ENCODE measurements at places on chromosomes 7 and 10.
A peak's percentile ranks its signal among the peaks of the same experiment; 100 is the strongest.

- no peak for DNase-seq
These were observed 57.6 kb downstream of the LRRTM3 start for GRCh38 chr10:66983475-66983818.

- peak; percentile 0 for DNase-seq
These were observed 98.9 kb downstream of the NEURL1 start for GRCh38 chr10:103592186-103593021.

GRCh38 chr10:120941501-120941900 lies 90.3 kb downstream of the WDR11 start:
- DNase-seq = no peak

DNA sequence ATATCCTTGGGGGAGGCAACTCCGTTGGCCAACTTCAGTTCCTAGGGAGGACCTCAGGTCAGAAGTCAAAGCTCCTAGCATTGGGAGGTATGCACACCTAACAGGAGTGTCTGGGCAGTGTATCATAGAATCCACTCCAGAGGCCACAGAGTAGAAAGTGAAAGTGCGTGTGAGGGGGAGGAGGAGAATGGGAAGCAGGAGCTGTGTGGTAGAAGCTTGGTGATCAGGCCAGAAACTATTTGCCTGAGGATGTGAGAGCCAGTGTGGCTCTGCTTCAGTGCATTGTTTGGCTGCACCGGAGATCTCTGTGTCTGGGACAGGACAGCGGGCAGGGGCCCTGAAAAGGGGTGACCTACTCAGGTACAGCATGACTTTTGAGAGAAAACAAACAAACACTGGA lies 557.4 kb upstream of the VSTM2A start:
- DNase-seq = no peak

- DNase-seq = peak; percentile 81
These were observed 35.4 kb downstream of the TRIL start for GRCh38 chr7:28922624-28923331.

DNA sequence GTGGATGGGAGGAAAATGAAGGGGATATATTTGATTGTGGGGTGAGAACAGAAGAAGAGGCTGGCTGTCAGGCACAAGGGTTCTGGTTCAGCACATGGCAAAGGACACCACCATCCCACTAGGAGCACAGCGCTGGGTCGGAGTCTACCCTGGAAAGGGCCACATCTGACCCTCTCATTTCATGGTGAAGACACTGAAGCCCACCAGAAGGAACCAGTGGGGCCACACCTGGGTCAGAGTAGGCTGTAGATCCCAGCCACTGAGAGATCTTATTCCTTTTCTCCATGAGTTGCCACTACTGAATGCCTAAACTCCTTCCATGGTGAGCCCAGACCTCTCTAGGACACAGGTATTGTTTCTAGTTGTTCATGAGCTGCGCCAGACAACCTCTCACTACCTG lies 25.8 kb downstream of the SFTPD start:
- no peak for DNase-seq

DNA sequence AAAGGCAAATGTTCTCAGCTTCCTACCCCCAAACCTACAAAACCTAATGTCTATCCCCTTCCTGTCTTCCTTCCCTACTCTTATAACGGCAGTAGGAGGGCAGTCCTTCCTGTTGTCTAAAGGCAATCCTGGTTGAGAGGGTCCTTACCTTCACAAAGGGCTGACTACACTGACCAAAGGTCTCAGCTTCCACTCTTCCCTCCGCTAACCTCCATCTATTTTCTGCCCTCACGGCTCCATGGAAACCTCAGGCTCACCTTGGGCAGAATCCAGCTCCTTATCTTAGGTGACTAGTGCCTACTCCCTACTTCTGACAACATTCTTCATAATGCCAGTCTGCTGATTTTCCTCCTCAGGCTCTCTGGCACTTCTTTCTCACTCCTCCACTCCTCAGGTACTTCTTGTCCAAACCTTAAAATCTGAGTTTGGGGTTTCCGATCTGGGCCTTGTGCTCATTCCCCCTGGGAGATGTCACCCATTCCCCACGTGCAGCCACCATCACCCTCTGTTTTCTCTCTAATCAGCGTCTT lies 542 bp downstream of the FBXL13 start:
- no peak for DNase-seq

DNA sequence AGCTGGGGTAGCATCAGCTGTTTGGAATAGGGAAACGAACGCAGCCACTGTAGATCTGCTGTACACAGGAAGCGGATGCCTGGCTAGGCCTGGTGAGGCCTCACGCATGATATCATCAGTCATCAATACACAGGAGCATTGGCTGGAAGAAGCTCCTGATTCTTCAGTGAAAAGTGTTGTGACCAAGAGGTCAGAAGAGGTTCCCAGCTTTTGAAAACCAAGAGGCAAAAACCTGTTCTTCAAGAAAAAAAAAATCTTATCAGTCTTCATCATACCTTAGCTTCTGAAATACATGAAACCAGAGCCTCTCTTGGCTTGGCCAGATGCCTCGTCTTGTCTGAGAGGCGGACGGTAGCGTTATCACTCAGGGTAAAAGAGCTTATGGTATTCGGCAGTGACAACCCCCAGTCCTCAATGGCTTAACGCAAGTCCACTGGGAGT lies 139.3 kb upstream of the TCF7L2 start:
- DNase-seq = no peak

- DNase-seq = no peak
These were observed 14.2 kb downstream of the RAB11FIP2 start for GRCh38 chr10:118032564-118032963.

GRCh38 chr7:3778345-3778744 lies 477.3 kb downstream of the SDK1 start:
- no peak for DNase-seq

DNA sequence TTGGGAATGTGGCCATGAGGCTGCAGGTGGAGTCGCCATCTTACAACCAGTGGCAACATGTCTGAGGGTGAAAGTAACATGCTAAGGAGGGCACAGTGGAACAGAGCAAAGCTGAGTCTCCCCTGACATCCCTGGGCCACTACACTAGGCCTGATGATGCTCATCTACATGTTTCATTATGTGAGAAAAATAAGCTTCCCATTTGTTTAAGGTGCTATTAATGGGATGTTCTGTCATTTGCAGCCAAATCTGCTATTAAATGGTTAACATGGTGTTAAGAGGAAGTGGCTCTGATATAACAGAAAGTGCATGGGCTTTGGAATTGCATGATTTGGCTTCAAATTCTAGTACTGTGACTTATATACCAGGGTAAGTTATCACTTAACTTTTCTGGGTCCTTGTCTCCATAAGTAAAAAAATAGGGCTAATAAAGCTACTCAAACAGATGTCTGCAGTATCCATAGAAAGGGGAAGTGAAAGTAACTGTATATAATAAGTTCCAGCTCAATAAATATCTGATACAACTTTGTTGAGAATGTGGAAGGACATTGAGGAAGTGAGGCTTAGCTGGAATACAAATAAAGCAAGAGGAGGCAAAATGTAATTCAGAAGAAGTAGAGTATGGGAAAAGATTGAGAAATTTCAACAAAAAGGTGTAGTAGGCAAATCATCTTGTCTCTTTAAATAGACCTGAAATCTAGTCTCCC lies 158.9 kb downstream of the RTKN2 start:
- no peak for DNase-seq

DNA sequence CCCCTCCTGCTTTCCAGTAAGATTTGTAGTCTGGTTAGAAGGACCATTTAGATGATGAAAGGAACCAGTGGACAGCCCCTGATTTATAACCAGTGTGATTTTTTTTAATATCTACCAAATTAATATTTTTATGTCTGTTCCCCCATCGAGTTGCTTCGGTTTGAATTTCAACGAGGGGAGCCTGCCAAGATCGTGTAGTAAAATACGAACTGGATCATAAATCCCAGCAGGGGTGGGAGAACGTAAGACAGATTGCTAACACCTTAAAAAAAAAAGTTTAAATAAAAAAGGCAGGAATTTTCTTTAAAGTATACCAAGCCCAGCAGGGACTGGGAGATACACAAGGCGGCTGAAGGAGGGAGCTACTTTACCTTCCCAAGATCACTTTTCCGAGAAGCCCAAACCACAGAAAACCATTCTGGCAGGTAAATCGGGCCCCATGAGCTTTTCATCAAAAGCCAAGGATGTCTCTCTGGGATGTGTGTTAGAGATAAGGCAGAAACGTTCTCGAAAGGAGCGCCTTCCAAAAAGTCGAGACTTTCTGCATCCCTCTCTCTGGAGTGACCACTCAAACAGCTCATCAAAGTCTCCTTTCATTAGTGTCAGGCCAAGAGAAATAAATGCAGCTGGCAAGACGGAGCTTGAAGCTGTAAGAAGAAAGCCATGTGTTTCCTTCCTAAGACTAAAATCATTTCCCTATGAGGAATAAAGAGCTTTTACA lies 270.5 kb upstream of the NFE2L3 start:
- DNase-seq = no peak

DNA sequence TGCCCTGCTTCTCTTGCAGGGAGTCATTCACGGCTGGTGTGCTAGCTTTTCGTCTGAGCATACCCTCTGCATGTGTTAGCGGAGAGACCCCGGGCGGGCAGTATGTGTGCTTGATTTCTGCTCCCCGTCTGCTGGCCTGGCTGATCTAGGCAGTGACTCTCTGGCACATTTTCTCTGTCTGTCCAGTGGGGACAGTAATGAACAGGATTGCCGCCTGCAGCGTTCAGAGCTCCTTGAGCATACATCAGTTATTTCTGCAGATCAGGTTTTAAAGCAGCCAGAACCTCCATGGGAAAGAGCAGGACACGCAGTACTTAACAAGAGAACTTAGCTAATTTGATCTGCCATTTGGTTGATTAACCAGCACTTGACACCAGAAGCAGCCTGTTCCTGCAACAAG lies 242.5 kb downstream of the CELF2 start:
- no peak for DNase-seq

GRCh38 chr7:139650429-139651100 lies 127.1 kb downstream of the CLEC2L start:
- no peak for DNase-seq

DNA sequence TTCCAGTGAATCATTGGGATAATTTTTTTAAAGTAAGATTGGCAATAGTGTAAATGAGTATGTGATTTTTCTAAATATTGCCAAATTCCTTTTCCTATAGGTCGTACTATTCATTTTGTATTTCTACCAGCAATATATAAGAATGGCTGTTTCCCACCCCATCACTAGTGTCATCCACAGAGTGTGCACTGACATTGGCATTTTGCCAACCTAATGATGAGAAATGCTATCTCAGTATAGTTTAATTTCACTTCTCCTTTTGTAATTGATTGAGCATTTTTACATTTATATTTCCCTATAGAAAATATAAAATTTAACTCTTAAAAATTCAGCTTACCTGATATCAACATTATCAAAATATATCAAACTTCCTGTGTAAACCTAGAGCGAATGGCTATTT lies 17.6 kb upstream of the TMEM26 start:
- no peak for DNase-seq

DNA sequence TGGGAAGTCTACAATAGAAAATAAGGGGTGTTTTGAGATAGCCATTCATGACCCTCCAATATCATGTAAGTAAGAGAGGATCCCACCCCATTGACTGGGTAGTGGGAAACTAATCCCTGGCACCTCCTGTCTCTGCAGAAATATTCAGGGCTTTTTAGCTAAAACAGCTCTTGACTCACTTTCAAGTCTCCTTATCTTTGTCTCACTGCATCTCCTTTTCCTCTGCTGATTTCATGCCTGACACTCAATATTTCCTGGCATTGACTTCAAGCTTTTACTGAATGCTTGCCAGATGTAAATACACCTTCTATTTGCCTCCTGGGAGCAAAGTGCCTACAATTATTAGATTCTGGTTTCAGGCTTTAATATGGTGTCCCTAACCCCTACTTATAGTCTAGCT lies 57.1 kb downstream of the CHRM2 start:
- peak; percentile 36 for DNase-seq

- DNase-seq = peak; percentile 57
These were observed at the start of gene DNMBP for GRCh38 chr10:100009793-100010676. Gene DNMBP (minus strand): TSS chr10:100009947. CDS start chr10:99972124, 37,823 bp downstream.

DNA sequence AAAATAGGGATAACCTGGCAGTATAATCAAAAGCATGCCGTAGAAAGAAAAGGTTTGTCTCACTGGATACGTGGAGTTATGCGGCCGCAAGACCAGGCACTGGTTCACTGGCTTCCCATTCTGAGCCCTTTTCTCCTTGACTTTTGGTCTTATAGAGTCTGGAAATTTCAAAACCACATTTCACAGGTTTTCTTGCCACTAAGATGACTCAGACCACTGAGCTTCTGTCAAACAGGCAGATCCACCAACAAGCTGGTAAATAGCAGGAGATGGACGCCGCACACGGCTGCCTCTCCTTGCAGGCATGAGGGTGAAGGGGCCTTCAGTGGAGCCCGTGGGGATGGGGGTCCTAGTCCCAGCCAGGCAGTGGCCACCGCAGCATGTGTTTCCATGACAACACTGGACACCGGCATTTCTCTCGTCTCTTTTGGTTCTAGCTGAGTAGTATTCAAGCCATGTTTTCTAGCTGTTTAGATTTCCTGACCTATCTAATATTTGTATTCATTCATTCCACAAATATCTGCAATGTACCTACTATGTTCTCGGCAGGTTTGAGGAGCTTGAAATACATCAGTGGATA lies 55.5 kb downstream of the KLF6 start:
- DNase-seq = no peak

DNA sequence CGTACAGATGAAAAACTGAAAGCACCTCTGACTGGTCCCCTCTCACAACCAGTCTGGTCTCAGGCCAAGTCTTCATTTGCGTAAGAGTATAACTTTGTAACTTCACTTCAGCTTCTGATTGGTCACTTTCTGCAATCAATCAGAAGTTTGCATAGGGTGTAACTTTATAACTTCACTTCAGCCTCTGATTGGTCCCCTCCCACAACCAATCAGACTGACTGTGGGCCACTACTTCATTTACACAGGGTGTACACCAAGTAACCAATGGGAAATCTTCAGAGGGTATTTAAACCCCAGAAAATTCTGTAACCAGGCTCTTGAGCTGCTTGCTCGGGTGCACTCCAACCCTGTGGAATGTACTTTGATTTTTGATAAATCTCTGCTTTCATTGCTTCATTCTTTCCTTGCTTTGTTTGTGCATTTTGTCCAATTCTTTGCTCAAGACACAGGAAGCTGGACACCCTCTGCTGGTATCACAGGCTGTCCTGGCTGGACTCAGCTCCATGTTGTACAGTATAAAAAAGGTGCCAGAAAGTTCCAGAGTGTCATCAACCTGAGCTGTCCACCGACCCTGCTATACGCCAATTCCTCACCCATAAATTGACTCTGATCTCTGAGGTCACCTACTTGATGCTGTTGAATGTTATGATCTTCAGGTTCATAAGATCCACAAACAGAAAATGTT lies 74.5 kb downstream of the COBL start:
- no peak for DNase-seq

GRCh38 chr7:136009488-136010079 lies 32.4 kb upstream of the MTPN start:
- peak; percentile 54 for DNase-seq

DNA sequence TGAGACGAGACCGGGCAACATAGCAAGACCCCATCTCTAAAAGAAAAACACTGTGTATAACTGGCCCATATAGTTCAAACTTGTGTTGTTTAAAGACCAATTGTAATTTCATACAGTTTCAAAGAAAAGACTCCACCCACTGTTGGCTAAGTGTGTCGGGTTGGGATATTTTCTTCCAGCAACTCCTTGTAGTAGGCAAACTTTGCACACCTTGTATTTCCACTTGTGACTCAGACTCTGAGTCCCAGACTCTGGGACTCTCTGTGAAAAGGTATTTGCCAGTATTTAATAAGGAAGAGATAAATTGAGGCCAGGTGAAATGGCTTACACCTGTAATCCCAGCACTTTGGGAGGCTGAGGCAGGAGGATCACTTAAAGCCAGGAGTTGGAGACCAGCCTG lies 29.3 kb upstream of the RHBDD2 start:
- DNase-seq = no peak
